Left ventricle myocardium inferior (tissue), 1 donor: ENCODE measurements at places on chromosomes 4 and X. TPM values are rescaled to one million over a fixed set of nuclear protein-coding genes. Genes with fewer than 3 reads are reported as not detected.

The UNC5C gene
- total RNA-seq = 2.0 TPM

The SLC7A11 gene
- 0.19 TPM for total RNA-seq

DNA sequence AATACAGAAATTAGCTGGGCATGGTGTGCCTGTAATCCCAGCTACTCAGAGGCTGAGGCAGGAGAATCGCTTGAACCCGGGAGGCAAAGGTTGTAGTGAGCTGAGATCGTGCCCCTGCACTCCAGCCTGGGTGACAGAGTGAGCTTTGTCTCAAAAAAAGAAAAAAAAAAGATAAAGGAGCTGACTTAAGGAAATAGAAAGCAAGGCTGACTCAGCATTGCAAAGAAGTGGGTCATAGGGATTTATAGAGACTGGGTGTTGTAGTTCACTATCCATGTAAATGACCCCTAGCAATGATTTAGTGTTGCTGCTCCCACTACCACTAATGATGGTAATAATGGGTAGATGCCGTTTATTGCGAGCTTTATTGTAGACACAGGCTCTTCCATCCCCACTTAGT is 47.6 kb downstream of the ADD1 start:
- DNase-seq = no peak

DNA sequence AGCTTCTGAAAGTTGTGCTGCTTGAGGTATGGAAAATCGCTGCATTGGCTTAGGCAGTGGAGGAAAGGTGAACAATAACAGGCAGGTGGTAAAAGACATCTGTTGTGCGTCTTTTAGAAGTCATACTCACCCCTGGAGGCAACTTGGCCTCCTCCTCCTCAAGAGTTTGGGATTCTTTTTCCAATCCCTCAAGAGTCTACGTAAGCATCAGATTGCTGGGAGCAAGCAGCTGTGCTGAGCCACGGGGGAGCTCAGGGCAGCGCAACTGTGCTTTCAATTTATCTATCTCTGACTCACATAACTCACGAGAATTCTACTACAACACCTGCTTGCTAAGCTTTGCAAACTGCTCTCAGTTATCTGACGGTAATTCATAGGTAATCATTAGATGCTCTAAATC is 6.4 kb upstream of the RBMX2 start:
- no peak for DNase-seq

The PPARGC1A gene
- total RNA-seq = 108 TPM

DNA sequence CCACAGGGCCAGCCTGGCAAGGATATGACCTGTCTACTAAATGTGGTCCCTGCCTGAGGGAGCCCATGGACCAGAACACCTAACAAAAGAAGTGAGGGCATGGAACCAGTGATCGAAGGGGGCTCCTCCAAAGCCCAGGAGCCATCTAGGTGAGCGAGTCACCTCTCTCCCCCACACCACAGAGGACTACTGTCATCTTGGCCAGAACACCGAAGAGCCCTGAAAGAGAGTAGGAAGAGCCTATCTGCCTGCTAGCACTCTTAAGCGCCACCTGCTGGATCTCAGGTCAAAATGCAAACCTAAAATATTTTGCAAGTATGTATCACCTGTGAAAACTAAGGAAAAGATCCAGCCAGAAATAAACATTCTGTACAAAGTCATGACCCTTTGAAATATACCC is 137.9 kb upstream of the ZXDB start:
- no peak for DNase-seq

DNA sequence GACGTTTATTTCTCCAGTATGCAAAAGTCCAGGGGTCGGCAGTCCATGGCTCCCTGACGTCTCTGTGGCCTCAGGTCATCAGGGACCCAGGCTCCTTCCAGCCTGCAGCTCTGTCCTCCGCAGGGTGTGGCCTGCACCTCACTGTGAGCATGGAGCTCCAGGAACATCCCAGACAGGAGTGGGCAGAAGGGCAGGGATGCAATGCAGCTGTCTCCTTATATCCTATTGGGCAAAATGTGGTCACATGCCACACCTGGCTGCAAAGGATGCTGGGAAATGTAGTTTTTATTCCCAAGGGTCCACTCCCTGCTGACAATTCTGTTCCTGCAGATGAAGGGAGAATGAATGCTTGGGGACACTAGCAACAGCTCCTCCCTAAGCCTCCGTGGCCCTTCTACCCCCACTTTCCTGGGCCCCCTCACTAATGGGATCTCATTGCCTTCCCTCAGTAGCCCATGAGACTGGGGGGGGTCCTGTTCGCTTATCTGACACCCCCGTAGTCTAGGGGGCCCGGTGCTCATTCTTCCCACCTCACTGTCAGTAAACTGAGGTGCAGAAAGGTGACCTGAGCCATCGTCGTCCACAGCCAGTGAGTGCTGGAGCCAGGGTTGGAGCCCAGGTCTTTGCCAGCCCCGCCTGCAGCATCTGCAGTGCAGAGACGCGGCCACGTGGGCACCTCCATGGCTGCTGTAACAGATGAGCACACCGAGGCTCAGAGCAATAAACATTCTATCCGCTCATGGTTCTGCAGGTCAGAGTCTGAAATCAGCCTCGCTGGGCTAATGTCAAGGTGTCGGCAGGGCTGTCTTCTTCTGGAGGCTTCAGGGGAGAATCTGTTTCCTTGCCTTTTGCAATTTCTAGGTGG is 5.9 kb upstream of the GRPEL1 start:
- DNase-seq = no peak

GRCh38 chr4:102579794-102580462 is 78.8 kb downstream of the NFKB1 start:
- DNase-seq = no peak

DNA sequence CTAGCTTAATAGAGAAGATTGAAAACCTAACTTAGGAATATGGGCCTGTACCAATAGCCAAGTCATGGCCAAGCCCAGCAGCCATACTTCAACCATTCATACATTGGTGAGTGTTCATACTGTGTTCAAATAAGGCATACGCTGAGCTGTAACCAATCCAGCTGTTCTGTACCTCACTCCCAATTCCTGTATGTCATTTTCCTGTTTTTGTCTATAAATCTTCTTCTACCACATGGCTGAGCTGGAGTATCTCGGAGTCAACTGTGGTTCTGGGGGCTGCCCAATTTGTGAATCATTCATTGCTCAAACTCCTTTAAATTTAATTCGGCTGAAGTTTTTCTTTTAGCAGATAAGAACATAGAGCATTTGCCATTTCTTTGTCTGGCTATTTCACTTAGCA is 195.3 kb upstream of the ANKRD50 start:
- no peak for DNase-seq

- no peak for DNase-seq
Measured at GRCh38 chrX:10381193-10381592, 224.4 kb downstream of the CLCN4 start.

- DNase-seq = no peak
Measured at GRCh38 chrX:42097486-42097885, 174.1 kb upstream of the CASK start.

DNA sequence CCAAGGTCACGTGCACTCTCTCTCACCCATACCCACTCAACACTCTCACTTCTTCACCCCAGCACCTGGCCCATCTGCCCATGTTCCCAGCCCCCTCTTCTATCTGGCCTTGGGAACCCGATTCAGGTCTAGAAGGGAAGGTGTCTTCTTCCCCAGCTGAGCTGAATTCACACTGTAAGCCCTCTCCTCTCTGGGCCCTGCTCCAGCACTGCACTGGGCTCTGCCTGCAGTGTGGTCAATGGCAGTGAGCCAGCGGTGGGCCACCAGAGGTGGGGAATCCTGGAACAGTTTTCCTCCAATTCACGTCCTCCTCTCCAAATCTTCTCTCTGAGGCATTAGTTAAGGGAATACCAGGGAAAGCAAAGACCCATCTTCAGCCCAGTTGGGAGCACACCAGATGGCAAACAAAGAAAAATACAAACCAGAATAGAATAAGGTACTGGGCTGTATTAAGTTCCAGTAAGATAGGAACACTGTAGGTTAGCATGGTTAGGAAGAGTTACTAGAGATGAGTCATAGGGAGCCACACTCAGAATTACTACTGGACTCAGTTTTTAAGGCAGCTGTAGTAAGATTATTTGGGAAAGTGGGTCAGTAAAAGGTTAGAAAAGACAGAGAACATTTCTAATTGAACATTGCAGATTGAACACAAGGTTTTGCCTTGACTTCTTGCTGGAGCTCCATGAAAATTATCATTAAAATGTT is 5.0 kb downstream of the AWAT2 start:
- no peak for DNase-seq

GRCh38 chrX:43505769-43506168 is 150.3 kb upstream of the MAOA start:
- no peak for DNase-seq

DNA sequence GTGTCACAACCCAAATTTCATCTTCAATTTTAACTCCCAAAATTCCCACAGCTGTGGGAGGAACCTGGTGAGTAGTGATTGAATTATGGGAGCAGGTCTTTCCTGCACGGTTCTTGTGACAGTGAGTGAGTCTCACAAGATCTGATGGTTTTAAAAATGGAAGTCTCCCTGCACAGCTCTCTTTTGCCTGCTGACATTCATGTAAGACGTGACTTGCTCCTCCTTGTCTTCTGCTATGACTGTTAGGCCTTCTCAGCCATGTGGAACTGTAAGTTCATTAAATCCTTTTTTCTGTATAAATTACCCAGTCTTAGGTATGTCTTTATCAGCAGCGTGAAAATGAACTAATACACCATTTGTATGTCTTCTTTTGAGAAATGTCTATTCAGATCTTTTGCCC is 13.0 kb upstream of the BLTP1 start:
- DNase-seq = no peak

DNA sequence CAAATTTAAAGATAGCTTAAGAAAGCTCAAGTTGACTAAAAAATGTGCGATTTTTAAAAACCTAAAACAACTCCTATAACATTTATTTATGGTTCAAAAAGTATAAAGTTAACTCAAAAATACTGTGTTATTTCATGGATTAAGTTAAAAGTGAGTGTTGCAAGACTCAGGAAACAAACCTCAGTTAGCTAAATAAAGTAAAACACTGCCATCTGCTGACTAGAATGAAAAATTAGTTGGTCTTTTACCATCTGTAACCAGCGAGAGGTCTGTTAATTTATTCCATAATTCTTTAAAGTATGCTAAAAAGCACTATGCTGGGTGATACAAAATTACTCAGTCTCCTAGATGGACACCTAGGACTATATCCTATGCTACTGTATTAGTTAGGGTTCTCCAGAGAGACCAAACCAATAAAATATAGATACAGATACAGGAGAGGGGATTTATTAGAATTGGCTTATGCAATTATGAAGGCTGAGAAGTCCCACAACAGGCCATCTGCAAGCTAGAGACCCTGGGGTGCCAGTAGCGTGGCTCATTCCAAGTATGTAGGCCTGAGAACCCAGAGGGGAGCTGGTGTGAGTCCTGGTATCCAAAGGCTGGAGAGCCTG is 4.9 kb upstream of the WDFY3 start:
- no peak for DNase-seq

- DNase-seq = no peak
Measured at GRCh38 chrX:49978176-49978575, 55.8 kb downstream of the CLCN5 start.

The CT45A1 gene
- not detected for total RNA-seq

DNA sequence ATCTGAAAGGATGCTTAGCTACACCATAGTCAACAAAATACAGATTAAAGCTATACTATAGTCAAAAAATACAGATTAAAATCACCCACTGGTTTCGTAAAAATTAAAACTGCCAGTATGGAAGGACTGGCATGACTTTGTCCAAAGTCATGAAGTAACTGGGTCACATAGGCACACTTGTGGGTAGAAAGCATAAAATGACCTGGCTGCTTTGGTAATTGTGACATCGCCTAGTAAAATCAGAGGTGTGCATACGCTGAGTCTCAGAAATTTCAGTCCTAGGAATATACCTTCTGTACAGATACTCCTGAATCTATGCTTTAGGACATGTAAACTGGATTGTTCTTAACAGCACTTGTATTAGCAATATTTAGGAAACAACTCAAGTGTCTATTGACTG is 28.1 kb downstream of the CLNK start:
- DNase-seq = no peak

DNA sequence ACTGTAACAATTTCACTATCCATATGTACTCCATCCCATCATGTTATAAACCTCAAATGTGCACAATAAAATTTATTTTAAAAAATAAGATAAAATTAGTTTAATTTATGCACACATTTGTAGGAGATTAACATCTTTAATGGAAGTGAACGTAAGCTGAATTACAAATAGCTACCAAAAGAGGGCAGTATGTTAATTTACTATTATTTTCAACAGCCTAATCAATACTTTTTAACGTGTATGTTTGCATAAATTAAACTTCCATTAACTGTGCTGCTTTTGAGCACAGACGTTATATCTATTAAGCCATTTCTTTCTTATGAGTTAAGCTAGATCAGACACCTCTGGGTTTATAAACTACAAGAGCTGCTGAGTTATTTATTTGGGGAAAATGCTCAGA is 56.5 kb upstream of the PHKA2 start:
- no peak for DNase-seq

DNA sequence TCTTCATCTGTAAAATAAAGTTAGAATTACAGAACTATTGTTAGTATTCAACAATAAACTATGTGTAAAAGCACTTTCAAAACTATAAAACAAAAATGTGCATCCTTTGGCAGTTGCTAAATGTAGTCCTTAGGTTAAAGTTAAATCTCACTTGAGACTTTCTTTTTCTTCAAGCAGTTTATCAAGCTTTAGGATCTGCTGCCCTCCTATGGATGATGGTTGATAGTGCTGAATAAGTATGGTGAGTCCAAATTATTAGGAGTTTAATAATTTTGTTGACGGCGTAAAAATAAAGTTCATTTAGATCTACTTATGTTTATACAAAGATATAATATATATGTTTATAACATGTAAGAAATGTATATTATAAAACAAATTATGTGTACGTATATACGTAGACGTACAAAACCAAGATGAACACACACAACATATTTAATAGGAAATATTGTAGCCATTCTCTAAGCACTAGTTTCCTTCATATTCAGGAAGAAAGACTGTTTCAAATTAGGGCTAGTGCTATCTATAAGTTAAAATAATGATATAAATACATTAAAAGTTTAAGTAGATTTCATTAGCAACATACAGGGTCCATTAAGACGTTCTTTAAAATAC is 22.3 kb downstream of the UGT2A2 start:
- DNase-seq = no peak

The UGDH gene
- total RNA-seq = 11.5 TPM

DNA sequence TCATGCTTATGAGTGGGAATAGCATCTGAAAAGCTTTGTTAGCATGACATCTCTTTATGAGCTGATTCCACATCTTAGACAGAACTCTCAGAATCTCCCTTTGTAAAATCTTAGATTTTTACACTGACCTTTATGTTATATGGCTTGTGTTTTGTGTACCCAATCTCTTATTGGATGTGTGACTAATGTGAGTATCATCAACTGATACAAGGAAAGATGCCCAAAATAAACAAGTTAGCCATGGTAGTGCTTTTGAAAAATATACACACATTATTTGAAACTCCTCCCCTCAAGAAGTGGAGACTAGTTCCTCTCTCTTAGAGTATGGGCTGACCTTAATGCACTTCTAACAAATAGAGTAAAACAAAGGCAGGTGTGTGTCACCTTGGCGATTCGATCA is 160.1 kb upstream of the NRK start:
- no peak for DNase-seq

DNA sequence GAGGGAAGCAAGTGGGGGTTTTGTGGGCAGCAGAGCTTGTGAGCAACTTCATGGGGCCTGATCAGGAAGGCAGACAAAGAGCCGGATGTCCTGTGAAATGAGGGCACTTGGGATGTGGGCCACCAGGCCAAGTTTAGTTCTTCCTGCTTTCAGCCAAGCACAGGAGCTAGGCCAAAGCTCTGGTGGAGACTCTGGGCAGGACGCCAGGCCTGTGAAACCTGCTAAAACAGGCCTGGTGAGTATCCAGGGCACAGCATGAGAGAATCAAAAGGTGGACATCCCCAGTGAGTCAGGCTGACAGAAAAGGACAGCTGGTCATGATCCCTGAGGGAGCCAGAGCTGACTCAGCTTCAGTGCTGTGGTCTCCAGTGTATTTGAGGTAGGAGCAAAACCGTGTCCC is 95.7 kb downstream of the NPNT start:
- peak; percentile 85 for DNase-seq
